Pulmonary artery endothelial cell (primary cell): ENCODE measurements at places on chromosomes 1 and 21. TPM values are rescaled to one million over a fixed set of nuclear protein-coding genes. Genes with fewer than 3 reads are reported as not detected.

Gene TLCD4
- under 0.01 and 0.04 TPM in 2 replicates for total RNA-seq

DNA sequence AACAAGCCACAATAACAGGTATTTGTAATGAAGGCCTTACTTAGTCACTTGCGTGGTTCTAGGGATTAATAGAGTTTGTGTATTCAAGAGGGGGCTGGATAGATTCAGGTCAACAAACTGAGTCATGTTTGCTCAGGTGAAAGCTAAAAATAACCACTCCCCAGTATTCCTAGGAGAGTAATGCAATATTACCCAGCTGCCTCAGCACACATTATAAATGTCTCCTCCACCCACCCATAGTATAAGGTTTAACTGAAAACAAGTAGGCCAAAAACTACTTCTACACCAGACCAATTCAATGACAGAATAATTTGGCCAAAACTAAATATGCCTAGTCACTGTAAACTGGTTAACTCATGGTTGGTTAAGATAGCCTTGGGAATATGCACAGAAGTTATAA is 34.4 kb downstream of the WLS start:
- no peak for DNase-seq

- no peak for DNase-seq
These were observed 27.7 kb downstream of the ARHGEF19 start for GRCh38 chr1:16184557-16185303.

GRCh38 chr1:33402206-33402605 is 28.7 kb downstream of the PHC2 start:
- no peak for DNase-seq

- DNase-seq, result no peak
These were observed 41.9 kb downstream of the ACP6 start for GRCh38 chr1:147628441-147628840.

DNA sequence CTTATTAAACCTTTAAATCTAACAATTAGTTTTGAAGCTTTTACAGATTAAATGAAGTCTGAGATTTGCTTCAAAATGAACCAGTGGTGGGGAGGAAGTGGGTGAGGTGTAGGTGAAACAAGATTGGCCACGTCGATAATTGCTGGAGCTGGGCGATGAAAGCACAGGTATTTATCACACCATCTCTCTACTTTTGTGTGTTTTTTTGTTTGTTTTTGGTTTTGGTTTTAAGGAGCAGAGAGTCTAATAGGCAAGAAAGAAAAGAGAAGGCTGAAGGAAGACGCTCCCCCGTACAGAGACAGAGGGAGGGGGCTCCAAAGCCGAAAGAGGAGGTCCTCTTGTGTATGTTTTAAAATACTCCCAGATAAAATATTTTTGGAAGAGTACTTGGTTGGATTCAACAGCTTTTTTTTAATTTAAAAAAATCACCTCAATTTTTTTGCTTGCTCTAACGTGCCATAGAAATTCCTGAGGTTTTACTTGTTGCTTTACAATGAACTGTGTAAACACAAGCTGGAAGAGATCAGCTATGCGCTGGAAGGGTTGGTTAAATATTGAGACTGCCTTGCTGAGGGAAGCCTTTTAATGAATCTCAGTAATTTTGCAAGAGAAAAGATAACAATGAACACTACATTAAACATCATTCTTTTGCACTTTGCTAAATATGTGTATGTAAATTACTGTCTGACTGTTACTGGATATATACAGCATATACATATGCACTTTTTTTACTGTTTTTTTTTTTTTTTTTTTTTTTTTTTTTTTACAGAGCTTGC is 6.7 kb upstream of the LGALS8 start:
- no peak for DNase-seq

DNA sequence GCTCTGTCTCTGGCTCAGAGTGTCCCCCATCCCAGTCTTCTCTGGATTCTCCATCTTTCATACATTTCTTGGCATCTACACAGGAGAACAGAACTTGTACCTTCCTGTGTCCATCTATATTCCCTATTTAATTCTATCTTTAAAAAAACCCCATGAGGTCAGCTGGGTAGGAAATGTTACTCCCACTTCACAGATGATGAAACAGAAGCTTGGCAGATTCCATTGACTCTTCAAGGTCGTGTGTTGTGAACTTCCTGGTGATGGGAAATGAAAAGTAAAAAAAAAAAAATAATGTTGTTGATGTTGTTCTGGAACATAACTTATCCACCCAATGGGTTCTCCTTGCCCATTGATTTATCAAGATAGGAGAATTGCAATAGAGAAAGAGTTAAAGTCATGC is 8.9 kb downstream of the CHI3L2 start:
- DNase-seq, result no peak

- no peak for DNase-seq
These were observed 116.9 kb downstream of the DUSP10 start for GRCh38 chr1:221625026-221625425.

DNA sequence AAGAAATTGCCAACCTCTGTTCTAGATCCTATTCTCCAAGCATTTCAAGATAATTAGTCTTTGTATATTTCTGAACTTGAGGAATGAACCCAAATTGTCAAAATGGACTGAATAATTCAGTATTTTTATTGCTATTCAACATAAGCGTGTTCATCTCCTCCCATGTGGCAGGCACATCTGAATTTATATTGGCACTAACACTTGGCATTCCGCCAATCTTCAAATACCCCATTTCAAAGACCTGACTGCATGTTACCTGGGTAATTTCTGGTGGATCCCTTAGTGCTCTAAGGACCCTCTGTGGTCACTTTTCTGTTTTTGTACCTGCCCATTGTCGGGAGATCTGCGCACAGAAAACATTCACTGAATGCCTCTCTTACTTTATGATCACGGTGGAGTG is 66.6 kb downstream of the BACE2 start:
- no peak for DNase-seq
